ENCODE measurements at places on chromosomes 12 and 14. TPM values are rescaled to one million over a fixed set of nuclear protein-coding genes. Genes with fewer than 3 reads are reported as not detected.
A peak's percentile ranks its signal among the peaks of the same experiment; 100 is the strongest.

PTPRR gene
- 11.1 TPM for total RNA-seq

DNA sequence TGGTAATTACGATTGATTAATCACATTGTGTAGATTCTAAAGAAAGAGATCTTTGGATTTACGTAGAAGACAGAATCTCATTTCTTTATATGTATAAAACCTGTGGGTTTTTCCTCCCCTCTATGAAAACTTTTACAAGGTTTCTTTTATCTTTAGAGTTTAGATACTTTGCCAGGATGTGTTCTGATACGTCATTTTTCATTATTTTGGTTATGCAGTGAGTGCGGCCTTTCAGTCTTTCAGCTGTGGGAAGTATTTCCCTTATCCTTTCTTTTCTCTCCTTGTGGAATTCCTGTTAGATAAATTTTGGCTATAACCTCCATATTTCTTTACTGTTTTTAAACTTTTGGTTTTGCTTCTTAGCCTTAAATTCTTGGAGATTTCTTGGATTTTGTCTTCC lies 92.7 kb downstream of the TTLL5 start:
- DNase-seq = no peak

DNA sequence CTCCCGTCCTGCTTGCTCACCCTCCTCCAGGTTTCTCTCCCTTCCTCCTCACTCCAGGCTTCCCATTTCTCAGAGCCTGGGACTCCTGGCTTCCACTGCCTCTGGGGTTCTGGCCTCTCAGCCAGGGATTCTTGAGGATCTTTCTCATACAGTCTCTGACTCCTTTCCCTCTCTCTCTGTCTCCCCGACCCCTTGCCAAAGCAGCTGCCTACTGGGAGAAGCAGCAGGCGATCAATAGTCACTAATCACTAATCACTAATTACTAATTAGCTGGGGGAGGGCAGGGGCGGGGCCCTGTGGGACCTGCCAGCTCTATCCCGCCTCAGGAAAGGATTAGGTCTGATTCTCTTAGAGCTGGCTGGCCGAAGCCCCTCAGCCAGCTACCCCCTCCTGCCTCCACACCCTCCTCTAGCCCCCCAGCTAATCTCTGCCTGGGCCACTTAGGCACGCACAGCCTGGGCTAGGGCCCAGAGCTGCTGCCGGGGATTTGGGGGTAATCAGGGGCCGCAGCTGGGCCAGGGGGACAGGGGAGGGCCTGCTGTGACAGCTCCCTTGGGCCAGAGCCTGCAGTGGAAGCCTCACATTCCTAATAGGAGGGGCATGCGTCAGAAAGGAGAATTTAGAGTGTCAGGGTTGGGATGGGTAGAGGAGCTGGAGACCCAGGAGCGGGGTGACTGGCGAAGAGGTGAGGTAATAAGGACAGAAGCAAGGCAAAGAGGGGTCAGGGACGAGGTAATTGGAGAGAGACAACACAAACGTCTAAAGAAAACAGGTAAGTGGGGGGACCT lies 2.8 kb downstream of the NXPH4 start:
- no peak for DNase-seq

DNA sequence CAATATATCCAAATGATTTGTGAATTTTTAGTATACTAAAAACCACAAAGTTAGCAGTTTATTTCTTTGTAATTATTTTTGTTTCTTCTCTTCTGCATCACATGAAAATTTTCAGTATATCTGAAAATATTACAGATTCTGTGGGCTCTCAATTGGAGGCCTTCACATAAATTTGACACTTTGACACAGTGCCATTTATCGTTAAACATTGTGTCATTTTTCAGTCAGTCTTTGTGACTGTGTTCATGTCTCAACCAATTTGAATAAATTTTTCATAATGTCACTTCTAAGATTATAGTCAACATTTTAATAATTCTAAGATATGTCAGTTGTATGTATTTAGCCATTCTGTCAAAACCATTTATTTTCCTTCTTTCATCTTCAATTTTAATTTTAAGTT lies 1303.0 kb downstream of the LRFN5 start:
- DNase-seq = no peak

- DNase-seq = no peak
Observed at GRCh38 chr12:103312742-103313354, 182.9 kb downstream of the C12orf42 start.

PPP4R4 gene
- under 0.01 TPM for total RNA-seq

DNA sequence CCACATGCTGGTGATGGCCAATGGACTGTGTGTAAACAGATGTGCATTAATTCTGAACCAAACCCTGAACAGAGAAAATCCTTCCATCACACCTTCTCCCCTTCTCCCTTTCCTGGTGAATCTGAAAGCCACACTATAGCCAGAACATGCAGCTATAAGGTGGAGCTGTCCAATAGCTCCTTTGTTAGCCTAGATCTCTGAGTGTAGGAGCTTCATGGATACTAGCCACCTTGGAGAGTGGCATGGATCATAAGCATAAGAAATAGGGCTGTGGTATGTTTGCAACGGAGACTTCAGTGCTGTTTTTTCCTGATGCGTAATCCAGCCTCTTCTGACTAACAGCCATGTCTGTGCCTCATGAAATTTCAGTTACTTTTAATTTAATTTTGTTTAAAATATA lies 364.5 kb downstream of the BTG1 start:
- no peak for DNase-seq

DNA sequence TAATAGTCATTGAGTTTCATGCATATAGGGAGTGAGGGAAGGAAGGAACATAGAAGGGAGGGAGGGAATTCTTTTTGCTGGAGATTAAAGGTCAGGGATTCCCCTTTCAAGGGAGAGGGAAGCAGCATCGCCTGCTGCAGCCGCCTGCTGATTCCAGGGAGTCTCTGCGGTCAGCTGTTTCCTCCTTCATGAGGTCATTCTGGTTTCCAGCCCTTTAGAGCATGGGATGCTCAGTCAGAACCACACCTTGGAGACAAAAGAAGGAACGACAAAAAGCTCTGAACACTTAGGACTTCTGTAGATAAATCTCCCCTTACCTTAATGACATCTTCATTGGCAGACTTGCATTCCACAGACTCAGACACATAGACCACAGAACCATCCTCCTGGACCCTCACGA lies 923.0 kb upstream of the TMEM132C start:
- no peak for DNase-seq

GRCh38 chr12:76020731-76021672 lies 10.6 kb downstream of the PHLDA1 start:
- no peak for DNase-seq

DNA sequence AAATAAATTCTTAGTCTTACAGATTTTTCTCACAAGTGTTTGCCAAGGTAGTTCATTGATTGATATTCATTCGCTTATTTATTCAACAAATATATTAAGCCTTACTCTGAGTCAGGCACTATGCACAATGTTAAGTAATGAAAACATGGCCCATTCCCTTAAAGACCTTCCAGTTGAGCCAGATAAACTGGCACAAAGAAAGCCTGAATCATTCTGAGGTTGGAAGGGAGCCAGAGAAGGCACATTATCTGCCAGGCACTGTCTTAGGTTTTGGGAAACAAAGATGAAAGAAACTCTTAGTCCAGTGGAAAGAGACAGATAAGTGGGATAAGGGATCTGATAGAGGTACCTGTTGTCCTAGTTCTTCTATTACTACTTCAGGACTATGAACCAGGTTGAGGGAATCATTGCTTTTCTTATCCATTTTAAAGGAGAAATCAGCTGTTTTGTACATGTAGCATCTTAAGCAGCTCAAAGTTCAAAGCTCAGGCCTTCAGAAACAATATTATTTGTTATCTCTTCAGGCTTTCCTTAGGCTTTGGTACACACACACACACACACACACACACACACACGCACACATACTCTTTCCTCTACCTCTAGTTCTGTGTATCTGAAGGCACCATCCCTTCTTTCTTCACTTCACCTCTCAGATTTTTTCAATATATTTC lies 27.0 kb downstream of the PDE6H start:
- DNase-seq = no peak

CD69 gene
- not detected for total RNA-seq

POTEM gene
- total RNA-seq = not detected

GLS2 gene
- 1.3 TPM for total RNA-seq

DNA sequence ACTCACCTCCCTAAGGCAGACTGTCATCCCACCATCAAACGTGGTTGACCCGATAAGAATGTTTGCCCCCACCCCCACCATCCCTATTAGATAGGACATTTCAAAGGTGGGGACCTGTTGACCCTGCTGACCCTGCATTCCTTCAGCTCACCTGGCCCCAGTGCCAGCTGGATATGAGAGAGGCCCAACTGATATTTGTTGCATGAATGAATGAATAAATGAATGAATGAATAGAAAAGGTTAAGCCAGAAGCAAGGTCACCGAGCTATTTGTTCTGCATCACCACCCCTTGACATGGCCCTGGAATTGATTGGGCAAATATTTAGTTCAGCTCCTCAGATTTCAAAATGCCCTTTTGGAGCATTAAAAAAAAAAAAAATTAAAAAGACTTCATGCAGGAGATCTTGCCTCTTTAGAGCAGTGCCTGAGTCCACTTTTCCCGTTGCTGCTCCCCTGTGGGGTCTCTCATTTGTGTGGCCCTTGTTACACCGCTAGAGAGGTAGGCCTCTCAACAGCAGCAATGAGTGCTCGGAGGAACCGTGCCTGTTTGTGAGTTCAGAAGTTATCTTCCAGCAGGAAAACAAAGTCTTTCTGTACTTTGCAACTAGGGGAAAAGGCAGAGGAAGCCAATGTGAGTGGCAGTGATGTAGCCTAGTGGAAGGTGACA lies 8.5 kb upstream of the SERPINA5 start:
- no peak for DNase-seq

DNA sequence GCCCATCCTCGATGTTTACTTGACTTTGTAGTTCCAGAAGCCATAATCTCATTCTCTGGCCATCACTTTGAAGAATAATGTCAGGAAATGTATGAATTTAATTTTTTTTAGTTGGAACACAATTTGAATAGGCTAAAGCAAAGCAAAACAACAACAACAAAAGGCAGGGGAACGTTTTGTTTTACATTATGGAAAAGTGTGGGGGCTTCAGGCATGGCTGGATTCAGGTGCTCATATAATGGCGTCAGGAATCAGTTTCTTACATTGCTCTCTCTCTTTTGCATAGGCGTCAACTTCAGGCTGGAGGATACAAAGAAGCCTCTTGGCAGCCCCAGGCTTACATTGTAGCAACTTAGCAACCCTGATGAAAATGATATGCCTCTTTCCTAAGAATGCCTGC lies 13.1 kb upstream of the RPH3A start:
- DNase-seq = no peak

AICDA gene
- not detected for total RNA-seq

GRCh38 chr12:2678426-2678825 lies 116.3 kb upstream of the FKBP4 start:
- DNase-seq = no peak

CDC42BPB gene
- total RNA-seq = 235 TPM

- DNase-seq = no peak
Observed at GRCh38 chr14:105876829-105877228, 350.4 kb downstream of the TMEM121 start.

DNA sequence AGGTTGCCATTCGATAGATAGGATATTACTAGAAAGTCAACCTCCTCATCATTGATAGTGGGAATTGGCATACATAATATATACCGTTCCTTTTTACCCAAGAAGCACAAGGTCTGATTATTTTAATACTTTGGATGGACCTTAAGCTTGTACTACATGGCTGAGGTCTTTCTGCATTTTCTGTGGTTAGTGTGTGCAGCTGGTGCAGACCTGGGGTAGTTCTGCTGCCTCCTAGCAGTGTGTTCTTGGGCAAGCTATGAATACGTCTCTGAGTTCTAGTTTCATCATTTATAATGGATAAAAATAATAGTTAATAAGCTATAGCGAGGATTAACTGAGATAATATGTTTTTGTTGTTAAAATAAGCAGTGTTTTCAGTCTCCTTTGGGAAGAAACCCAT lies 2.2 kb downstream of the ZDHHC17 start:
- no peak for DNase-seq

GRCh38 chr14:49105956-49106355 lies 480.2 kb downstream of the RPS29 start:
- peak; percentile 9 for DNase-seq

DNA sequence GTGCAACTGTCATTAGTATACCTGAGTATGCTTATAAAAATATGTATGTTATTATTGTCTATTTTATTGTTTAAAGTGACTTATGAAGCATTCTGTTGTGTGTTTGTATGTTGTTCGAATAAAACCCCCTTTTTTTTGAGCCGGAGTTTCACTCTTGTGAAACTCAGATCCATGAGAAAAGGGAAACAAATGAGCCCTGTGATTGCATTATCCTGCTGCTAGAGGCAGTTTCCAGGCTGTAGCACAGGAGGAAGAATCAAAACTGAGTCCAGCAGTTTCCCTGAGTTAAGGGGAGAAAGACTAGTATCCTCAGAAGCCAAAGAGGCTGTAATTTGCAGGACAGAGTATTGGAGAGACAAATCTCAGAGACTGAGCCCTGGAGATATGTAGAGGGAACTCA lies 12.5 kb downstream of the SGPP1 start:
- no peak for DNase-seq

DNA sequence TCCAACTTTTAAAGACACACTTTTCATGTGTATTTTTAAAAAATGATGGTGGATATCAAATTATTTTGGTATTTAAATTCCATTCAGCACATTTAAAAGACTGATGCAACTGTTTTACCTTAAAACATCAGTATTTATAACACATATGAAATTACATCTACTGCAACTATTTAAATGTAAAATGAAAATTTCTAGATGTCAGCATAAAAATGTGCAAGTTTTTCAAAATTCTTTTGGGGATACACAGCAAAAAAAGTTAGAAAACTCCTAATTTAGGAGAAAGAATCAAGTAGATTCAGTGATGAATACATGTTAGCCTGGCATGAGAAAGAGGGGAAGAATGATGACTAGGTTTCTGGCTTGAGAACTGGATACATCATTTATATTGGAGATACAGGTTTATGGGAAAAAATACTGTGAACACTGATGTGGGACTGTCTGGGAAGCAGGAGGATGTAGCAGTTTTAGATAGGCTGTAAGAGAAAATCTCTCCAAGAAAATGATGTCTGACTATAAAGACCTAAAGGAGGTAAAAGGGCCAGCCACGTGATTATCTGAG lies 9.2 kb downstream of the SOS2 start:
- no peak for DNase-seq

GRCh38 chr14:60647837-60648248 lies 1.4 kb downstream of the SIX1 start:
- DNase-seq = peak; percentile 16

CIDEB gene
- 6.4 TPM for total RNA-seq

- no peak for DNase-seq
Observed at GRCh38 chr14:24436355-24437019, 6.1 kb downstream of the SDR39U1 start.

Measured in stomach (tissue), 19 donors.